ENCODE measurements at places on chromosomes 2 and 18. TPM values are rescaled to one million over a fixed set of nuclear protein-coding genes. Genes with fewer than 3 reads are reported as not detected.

Gene C1D
- 20.1 TPM for total RNA-seq

Gene CPS1
- total RNA-seq: 0.17 TPM

Gene ACTG2
- not detected for total RNA-seq

Gene ERBB4
- total RNA-seq: not detected

Gene RAD51AP2
- not detected for total RNA-seq

- no peak for DNase-seq
Measured at GRCh38 chr2:66845307-66845706, 410.4 kb downstream of the MEIS1 start.

DNA sequence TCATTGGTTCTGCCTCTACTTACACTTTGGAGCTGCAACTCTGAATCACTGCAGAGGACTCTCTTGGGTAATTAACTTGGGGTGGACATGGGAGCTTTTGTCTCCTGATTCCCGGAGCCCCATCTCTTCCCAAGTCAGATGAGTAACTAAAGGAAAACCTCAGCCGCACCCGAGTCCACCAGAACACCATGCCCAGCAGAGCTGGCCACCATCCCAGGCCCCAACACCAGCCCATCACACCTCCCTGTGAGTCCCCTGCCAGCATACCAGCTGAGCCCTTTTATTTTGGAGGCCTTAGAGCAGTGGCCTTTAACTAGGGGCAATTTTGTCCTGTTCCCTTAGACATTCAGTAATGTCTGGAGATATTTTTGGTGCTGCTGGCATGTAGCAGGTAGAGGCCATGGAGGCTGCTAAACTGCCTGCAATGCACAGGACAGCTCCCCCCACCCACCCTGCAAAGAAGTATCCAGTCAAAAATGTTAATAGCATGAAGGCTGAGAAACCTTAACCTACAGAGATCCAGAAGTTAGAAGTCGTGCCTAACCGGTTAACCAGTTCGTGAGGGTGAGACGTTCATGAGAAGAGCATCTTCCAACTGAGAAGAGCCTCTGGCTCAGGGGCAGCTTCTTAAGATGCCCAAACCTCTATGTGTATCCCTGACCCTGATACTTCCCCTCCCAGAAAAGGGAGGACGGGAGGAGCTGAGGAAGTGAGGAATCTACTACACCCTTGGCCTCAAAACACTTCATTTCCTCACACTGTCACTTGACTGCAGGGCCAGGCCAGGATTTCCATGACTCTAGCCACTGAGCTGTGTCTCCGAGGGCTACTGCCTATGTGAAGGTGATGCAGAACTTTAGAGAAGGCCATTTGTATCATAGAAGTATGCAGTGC lies 139.9 kb upstream of the EPAS1 start:
- DNase-seq: no peak

GRCh38 chr18:76838182-76838581 lies 15.8 kb downstream of the ZNF236 start:
- no peak for DNase-seq

- DNase-seq: no peak
Measured at GRCh38 chr2:62486439-62486765, 19.6 kb downstream of the TMEM17 start.

- DNase-seq: no peak
Measured at GRCh38 chr2:225667445-225667844, 267.9 kb downstream of the NYAP2 start.

GRCh38 chr2:54939446-54940118 lies 110.7 kb downstream of the RTN4 start:
- DNase-seq: no peak

GRCh38 chr2:155412598-155412997 lies 714.1 kb downstream of the KCNJ3 start:
- DNase-seq: no peak

DNA sequence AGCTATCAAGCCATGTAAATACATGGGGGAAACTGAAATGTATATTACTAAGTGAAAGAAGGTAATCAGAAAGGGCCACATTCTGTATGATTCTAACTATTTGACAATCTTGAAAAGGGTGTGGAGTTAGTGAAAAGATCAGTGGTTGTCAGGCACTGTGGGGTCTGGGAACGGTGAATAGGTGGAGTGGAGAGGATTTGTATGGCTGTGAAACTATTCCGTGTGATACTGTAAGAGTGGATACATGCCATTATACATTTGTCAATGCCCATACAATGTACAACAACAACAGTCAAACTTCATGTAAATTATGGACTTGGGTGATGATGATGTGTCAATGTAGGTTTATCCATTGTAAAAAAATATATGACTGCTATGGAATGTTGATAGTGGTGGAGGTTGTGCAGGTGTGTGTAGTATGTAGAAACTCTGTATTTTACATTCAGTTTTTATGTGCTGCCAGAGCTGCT lies 1116.2 kb downstream of the SUCLG1 start:
- no peak for DNase-seq

GRCh38 chr2:163834221-163834620 lies 98.4 kb upstream of the FIGN start:
- DNase-seq: no peak

- no peak for DNase-seq
Measured at GRCh38 chr2:147015591-147015990, 829.2 kb upstream of the ACVR2A start.

All from B cell (primary cell).